Pulmonary artery endothelial cell (primary cell): ENCODE measurements at places on chromosomes 4 and X. TPM values are rescaled to one million over a fixed set of nuclear protein-coding genes. Genes with fewer than 3 reads are reported as not detected.

WDR19 gene
- 15.4 and 23.8 TPM in 2 replicates for total RNA-seq

GRCh38 chr4:136156947-136157346 lies 1375.3 kb downstream of the PCDH18 start:
- no peak for DNase-seq

GRCh38 chr4:10917566-10917965 lies 233.0 kb upstream of the CLNK start:
- no peak for DNase-seq

DNA sequence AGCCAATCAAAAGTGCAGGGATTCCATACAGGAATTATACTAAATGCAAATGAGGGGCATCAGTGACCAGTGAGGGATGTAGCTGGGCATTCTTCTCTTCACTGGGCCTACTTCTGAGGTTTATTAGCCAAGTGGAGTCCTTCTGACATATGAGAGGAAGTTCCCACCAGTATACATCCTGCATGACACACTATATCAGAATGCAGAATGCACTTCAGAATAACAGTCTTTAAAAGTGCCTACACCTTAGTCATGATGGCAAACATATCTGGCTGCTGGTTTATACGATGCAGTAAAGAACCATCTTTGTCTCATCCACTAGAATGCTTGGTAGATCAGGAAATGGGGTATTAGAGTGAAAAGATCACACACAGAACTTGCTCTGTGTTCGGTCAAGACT lies 180.3 kb upstream of the PPARGC1A start:
- DNase-seq, result no peak

GRCh38 chrX:145773006-145773405 lies 44.6 kb upstream of the SLITRK2 start:
- DNase-seq, result no peak
